ENCODE measurements at places on chromosomes 5 and 9.
A peak's percentile ranks its signal among the peaks of the same experiment; 100 is the strongest.

- DNase-seq: no peak
These were observed 24.6 kb downstream of the CSF2 start for GRCh38 chr5:132098151-132098594.

DNA sequence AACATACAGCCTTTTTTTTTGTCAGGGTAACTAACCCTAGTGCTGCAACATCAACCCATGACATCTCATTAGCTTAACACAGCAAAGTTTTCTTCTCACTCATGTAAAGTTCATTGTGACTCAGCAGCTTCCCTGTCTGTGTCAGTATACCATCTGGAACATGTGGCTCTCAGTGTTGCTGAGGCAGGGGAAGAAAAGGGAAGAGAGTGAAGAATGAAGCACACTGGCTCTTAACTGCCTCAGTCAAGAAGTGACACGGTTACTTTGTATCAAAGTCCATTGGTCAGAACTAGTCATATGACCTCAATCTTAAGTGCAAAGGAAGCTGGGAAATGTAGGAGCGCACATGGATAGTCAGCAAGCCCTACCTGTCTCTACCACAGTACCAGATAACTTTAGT is 185.0 kb upstream of the ELL2 start:
- no peak for DNase-seq

- no peak for DNase-seq
These were observed 138.6 kb downstream of the ARHGEF28 start for GRCh38 chr5:73764586-73764985.

- no peak for DNase-seq
These were observed 60.9 kb upstream of the CHD1 start for GRCh38 chr5:98989727-98990126.

DNA sequence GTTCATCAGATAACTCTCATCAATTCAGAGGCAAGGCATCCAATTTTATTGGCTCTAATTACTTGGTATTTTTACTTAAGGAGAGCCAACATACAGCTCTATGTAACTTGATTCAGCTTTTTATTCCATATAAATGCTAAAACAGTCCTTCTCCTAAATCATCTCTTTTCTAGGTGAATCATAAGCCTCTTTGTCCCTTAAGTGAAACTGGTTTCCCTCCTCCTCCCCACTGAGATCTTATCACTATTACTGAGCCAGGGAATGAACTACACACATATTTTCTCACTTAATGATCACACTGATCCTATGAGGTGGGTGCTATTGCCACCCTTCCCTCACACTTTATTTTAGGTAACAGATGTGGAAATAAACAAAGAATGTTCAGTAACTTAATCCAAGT is 1143.8 kb downstream of the MAT2B start:
- no peak for DNase-seq

GRCh38 chr5:6471252-6471651 is 22.6 kb downstream of the UBE2QL1 start:
- no peak for DNase-seq

DNA sequence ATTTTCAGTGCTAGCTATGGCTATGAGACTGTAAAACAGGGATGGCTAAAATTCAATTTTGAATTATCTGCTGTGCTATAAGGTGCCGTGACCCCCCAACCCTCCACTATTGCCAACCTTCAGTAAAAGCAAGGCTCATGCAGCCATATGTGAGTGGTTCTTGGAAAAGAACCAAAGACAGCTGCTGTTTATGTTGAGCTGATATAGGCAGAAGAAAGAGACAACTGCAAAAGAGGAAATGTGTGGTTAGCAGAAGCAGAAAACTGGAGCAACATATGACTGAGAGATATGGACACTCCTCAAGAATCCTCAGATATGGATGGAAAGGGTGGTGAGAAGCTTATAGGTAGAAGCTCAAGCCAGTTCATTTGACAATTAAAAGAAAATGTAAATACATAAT is 200.3 kb downstream of the TLE1 start:
- no peak for DNase-seq

DNA sequence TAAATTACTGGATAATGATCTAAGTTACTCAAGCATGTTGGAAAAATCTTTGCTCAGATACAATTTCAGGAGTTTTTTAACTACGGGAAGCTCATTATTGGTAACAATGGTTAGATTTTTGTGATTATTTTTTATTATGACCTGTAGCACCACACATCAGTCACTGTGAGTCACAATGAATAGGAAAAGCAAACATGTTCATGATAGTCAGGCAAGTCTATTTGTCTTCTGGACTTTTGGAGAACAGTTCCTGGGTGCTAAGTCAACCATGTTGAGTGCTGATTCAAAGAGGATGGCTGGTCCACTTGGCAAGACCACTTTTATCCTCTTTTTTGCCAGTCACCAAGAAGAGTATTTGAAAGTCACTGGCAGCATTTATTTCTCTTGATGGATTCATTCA is 403.2 kb downstream of the KIF4B start:
- DNase-seq: no peak

DNA sequence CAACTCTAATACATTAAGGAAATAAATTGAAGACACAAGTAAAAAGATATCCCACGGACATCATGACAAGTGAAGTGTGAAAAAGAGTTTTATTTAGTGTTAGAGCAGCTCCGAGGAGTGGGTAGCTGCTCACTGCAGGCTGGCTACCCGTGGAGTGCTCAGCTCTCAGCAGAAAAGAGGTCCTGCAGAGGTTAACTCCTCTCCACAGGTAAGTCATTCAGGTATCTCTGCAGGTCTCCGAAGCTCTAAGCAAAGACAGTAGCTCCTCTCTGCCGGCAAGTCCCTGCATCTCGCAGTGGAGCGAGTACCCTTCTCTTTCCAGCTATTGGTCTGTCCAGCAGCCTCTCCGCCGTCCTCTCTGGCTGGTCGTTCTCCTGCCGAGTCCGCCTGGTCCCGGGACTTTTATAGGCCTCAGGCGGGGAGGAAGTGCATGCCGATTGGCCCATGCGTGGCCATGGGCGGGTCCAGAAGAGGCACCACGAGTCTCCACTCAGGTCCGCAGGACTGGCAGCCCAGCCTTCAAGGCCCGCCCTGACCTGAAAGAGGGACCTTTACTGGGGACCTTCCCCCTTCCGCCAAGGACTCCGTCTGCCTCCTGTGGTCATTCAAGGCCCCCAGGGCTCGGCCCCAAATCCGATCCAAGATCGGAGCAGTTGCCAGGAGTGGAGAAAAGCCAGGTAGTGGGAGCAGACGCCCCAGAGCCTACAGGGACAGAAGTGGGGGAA is 29.9 kb downstream of the BTNL9 start:
- no peak for DNase-seq

GRCh38 chr9:18063856-18064390 is 410.0 kb upstream of the ADAMTSL1 start:
- no peak for DNase-seq

DNA sequence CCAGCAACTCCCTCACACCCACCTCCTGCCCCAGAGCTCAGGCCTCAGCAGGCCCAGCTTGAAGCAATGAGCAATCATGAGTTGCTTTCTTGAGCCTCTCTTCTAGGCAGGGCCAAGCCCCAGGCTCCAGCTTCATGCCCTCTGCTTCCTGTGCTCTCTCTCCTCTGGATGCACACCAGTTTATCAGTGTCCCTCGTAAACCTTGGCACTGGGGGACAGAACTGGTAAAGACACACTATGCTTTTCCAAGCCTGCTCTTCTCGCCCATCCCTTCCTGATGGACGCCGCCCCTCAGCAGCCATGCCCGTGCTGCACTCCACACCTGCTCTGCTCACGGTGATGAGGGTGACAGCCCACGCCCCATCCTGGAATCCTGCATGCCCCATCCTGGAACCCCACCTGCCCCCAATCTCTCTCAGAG is 49.4 kb upstream of the ORM1 start:
- no peak for DNase-seq

- DNase-seq: no peak
These were observed 71.8 kb upstream of the NIPAL4 start for GRCh38 chr5:157388111-157388710.

DNA sequence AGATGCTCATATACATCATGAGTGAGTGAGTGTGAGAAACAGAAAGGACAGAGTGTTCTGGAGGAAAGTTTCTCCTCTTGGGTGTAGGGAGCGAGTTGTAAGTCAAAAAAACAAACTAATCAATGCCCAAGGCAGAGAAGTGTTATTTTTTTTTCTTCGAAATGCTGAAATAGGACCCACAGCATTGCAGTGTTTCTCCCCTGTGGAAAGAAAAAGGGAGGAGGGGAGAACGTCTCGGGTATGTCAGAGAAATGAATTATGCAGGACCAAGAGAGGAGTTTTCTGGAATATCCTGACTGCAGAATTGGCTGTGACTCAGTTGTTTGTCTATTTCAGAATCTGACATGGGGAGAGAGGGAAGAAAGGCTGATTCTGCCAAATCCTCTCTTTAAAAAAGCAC is 337.9 kb upstream of the RFX3 start:
- no peak for DNase-seq

GRCh38 chr5:170861917-170862766 is at the start of gene RANBP17:
RANBP17 (plus strand) TSS chr5:170862018.
- DNase-seq: peak; percentile 57

GRCh38 chr9:92614763-92615461 is 55.0 kb downstream of the IPPK start:
- DNase-seq: no peak

DNA sequence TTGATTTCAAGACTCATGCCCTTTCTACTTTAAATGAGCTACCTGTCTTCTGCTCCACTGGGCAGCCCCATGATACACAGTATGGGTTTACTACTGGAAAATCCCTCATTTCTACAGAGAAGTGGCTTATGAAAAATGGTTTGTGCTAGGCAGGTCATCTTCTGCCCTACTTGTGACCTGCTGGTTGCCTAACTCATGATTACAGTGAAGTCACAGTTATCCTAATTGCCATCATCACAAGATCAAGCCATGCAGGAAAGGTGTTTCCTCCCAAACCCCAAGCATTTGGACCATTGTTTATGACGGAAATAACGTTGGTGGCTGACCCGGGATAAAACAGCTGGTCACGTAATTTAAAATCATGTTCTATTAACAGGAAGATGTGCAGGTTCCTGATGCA is 330.6 kb downstream of the ACTL7B start:
- DNase-seq: no peak

GRCh38 chr5:139828207-139828895 is 32.7 kb downstream of the PSD2 start:
- DNase-seq: no peak

DNA sequence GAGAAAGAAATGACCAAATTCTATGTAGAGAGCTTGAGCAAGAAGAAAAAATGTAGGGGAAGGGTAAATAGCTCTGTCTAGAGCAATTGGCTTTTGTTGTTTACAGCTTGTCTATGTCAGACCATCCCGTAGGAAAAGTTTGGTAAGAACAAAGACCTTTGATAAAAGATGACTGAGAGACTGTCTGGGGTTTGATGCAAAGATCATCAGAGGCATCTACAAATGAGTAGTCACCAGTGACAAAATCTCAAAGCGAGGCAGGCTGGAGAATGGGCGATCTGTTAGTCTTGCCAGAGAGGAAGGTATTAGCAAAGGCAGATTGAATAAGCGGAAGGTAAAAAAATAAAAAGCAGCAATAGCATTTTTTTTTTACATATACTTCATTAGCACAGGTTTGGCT is 125.0 kb upstream of the RASGRF2 start:
- no peak for DNase-seq

DNA sequence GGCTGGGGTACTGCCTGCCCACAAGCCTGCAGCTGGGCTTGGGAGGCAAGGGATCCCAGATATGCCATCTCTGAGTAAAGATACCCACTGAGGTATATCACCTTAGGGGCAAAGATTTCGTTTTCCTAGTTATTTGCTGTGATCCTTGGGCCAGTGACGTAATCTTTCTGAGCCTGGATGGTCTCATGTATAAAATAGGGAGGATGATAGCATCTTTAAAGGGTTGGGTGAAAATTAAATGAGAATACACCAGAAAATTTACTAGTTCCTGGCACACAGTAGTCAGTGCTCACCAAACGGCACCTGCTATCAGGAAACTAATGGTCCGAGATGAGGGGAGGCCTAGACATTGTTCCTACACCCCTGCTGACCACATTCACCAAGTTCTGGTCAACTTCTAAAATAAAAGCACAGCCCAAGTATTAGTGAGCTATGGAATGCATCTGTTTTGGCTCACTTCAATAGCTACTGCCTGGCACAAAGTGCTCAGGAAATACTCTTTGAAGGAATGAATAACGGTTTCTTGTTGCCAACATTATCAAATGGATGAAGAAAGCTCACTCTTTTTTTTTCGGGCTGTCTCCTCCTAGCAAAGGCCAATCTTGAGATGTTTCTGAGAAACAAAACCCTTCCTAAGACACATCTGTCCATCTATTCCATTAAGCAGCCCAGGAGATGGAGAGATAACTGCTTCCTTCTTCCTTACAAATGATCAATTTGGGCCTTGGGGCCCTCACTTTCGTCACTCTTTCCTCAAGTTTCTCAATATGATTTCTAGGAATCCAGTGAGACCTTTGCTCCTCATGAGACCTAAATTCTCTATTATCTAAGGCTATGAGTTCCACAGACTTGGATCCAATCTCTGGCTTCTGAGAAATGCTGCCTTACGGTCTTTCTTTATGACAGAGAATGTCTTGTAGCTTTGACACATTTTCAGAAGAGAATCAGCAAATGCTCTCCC is 98.2 kb downstream of the DPYSL3 start:
- no peak for DNase-seq

DNA sequence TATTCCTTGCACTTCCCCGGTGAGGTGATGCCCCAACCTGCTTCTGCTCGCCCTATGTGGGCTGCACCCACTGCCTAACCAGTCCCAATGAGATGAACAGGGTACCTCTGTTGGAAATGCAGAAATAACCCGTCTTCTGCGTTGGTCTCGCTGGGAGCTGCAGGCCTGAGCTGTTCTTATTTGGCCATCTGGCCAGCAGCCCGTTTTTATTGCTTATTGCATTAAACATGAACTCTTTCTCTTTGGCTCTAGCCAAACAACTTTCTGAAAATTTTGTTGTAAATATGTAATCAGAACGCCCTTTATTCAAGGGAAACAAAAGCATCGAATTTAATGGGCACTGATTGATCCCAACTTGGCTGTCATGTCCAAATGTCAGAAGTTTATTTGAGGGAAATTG is 124.7 kb upstream of the FTMT start:
- DNase-seq: no peak

DNA sequence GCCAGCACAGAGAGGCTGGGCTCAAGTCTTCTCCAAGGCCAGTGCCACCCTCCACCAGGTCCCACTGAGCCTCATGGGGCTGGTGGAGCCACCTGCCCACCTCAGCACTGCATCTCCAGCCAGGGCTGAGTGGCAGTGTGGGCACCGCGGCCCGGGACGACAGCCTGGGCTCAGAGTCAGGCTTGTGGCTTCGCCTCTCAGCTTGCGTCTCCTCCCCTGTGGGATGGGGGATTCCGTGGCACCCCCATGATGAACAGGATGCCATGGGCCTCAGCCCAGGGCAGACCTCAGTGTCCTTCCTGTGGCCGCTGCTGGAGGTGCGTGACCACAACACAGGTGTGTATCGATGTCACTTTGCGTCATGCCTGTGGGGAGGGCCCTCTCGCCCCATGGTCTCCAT is 136.4 kb upstream of the PPP1R26 start:
- no peak for DNase-seq

- DNase-seq: no peak
These were observed 176.9 kb downstream of the RGS3 start for GRCh38 chr9:113640418-113640817.

DNA sequence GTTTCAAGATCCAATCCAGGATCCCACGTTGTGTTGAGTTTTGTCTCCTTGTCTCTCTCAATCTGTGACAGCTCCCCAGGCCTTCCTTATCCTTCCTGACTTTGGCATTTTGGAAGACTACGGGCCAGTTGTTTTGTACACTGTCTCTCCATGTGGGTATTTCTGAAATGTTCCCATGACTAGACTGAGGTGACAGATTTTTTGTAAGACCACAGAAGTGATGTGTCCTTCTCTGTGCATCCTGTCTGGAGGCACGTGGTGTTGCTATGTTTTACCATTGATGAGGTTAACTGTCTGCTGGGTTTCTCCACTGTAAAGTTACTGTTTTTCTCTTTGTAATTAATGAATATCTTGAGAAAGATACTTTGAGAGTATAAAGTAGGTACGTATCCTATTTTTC is 15.7 kb upstream of the PDZD2 start:
- DNase-seq: no peak
